ENCODE measurements at places on chromosomes 13 and 19.

DNA sequence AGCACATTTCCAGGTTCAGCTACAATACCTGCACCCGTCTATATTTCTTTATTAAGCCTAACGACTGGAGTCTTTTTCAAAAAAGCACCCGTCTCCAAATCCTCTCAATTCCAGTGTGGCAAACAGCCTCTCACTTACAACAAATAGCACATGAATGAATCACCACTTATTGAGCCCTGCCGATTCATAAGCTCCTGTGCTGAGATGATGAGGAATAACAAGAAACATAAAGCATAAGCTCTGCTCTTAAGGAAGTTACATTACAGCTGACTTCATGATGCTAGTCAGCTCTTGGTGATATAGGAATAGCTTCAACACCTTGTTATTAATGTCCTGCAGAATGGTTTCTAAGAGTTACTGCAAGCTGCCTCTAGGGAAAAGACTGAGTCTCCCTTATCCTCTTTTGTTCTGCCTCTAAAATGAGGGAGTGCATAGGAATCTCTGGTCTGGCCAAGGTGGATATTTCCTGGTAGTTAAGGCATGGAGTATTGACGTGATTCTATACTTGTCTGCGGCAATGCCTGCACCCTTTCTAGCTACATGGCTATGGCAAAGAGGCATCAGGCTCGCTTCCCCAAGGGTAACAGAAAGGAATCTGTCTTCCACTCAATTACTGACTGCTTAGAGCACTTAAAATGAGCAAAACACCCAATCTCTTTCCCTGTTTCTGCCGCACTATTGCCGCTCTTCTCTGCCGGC lies 195.7 kb downstream of the KLF12 start:
- DNase-seq = peak; percentile 9

- DNase-seq = no peak
Measured at GRCh38 chr13:88085036-88085435, 413.9 kb downstream of the SLITRK5 start.

DNA sequence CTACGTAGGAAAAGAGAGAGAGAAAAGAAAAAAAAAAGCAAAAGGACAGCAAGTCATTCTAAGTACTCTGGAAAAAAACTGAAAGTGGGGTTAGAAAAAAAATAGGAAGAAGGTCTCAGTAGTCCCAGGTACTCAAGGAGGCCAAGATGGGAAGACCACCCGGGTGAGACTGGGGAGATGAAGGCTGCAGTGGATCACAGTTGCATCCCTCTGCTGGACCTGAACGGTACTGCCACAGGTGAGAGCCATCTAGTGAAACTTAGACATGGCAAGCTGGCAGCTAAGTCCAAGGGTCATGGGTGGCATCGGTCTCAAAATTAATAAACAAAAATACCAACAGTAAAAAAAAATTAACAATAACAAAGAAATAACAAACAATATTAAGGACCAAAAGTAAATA lies 41.0 kb upstream of the ZNF91 start:
- DNase-seq = no peak

GRCh38 chr19:49923055-49924003 lies 5.7 kb upstream of the ATF5 start:
- no peak for DNase-seq

DNA sequence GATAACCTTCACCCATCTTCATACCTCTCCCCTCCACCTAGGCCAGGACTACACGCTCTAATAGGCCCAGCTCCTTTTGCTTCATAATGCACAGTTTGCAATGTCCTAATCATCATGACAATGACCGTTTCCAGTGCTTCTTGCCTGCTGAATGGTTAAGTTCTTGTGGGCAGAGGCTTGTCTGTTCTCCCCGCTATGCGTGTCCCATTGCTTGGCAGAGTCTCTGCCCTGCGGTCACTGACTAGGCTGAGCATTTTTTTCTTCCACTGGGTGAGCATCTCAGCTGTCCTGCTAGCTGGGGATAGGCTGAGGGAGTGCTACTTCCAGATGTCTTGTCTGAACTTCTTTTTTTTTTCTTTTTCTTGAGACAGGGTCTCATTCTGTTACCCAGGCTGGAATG lies 314.7 kb downstream of the UQCRFS1 start:
- no peak for DNase-seq

DNA sequence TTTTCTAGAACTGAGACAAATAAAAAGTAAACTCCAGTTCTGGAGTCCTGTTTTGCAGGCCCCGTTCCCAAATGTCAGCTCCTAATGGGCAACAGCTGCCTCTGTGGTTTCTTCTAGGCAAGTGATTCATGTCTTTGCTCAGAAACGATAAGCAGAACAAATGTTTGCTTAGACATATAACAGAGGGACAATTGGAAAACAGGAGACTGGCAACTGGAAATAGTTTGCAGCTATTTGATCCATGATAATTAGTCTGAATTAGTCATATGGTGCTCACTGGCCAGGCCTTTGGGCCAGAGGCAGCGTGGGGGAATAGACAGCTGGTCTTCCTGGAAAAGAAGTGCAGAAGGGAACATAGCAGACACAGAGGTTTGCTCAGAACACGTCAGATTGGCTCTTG lies 29.2 kb upstream of the TSHZ3 start:
- DNase-seq = no peak

- no peak for DNase-seq
Measured at GRCh38 chr19:32231691-32232090, 113.7 kb upstream of the ZNF507 start.

GRCh38 chr19:33613620-33614000 lies 8.1 kb upstream of the CHST8 start:
- DNase-seq = no peak

GRCh38 chr19:33246709-33247440 lies 21.2 kb upstream of the SLC7A10 start:
- DNase-seq = no peak

DNA sequence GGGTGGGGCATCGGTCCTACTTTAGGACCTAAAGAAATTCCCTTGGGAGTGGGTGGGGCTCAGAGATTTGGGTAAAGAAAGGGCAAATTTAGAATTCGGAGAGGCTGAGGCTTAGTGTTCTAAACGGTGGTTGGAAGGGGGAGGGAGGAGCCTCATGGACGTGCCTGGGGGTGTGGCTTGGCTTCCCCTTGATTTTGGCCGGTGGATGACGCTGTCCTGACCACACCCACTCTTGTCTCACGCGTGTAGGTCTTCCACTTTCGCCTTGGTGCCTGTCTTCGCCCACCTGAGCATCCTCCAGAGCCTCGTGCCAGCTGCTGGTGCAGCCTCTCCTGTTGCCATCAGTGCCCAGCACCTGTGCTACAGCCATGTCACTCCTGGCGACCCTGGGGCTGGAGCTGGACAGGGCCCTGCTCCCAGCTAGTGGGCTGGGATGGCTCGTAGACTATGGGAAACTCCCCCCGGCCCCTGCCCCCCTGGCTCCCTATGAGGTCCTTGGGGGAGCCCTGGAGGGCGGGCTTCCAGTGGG lies 1.2 kb upstream of the NUP62 start:
- DNase-seq = no peak

GRCh38 chr19:54160182-54160811 lies 776 bp upstream of the LENG1 start:
- DNase-seq = peak; percentile 78

DNA sequence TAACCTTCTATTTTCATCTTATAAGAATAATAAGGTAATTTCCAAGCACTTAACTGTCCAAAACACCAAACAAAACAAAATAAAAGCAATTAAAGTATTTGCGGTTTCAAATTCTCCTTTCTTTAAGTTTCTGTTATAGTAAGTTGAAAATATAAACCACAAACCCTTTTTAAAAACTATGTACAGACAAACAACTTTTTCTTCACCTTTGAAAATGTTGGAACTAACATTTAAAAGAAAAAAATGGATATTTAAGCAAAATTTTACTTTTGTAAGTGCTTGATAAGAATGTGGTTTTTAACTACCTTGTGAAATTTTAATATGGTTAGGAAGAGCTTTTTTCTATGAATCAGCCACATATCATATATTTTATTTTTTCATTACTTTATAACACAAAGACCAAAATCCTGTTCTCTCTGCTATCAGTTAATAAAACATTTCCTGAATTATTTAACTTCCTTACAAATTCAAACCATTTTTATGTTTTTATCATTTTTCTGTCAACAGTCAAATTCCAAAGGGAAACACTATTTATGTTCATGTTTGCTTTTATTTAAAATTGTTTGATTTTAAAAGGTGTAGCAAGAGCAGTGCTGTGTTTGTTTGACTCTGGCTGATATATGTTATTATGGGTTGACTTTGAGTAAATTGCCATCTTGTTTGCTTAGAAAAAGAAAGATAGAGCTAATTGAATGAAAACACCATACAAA lies 554.1 kb upstream of the KLHL1 start:
- DNase-seq = peak; percentile 77

GRCh38 chr13:23383151-23383550 lies 50.4 kb downstream of the SACS start:
- no peak for DNase-seq

DNA sequence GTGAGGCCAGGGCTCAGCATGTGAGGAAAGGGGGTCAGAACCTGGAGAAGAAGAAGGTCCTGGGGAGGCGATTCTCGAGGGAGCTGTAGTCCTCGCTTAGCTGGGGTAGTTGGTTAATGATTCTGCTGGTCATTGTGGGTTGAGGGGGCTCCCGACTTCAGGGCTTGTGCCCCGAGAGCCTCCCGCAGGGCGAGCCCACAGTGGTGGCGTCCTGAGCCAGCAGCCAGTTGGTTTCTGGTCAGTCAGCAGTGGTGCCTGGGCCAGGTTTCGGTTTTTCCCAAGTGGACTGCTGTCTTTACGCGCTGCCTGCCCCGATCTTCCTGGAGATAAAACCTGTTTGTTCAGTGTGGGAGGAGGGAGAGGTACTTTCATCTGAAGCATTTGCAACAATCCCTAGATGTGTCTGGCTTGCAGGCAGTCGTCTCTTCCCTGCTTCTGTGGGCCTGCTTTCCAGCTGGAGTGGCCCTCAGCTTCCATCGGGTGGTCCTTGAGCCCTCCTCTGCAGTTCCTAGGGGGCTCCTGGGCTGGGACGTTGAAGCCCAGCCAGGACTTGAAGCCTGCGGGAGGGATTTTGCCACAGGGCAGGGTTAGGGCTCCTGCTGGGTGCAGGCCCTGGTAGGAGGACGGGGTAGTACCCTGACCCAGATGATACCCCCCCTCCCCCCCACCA lies 3.2 kb downstream of the PTBP1 start:
- DNase-seq = no peak
